Fibroblast of lung (primary cell): ENCODE measurements at places on chromosomes 16 and 17. TPM values are rescaled to one million over a fixed set of nuclear protein-coding genes. Genes with fewer than 3 reads are reported as not detected.

CDH15 gene
- total RNA-seq, result 0.26 and 0.99 TPM in 2 replicates

SLC35G6 gene
- not detected in 2 replicates for total RNA-seq

RNF213 gene
- total RNA-seq, result 130 and 245 TPM in 2 replicates

KRT33A gene
- total RNA-seq, result not detected in 2 replicates

KCNJ12 gene
- 0.66 and 1.5 TPM in 2 replicates for total RNA-seq

MYO1D gene
- 32.1 and 46.6 TPM in 2 replicates for total RNA-seq

SALL1 gene
- total RNA-seq, result under 0.01 and 0.17 TPM in 2 replicates

CHST4 gene
- total RNA-seq, result not detected in 2 replicates

RGS11 gene
- total RNA-seq, result 3.1 and 6.3 TPM in 2 replicates

GPR139 gene
- total RNA-seq, result not detected in 2 replicates

TP53TG3C gene
- total RNA-seq, result not detected in 2 replicates

METRNL gene
- total RNA-seq, result 114 and 120 TPM in 2 replicates

OTOP2 gene
- total RNA-seq, result not detected in 2 replicates

CDRT4 gene
- 0.77 and 2.3 TPM in 2 replicates for total RNA-seq

CCL22 gene
- total RNA-seq, result not detected in 2 replicates

SCNN1G gene
- not detected in 2 replicates for total RNA-seq

SEPTIN12 gene
- not detected in 2 replicates for total RNA-seq

ARL4D gene
- 46.4 and 60.6 TPM in 2 replicates for total RNA-seq

HAPSTR1 gene
- 45.2 and 57.3 TPM in 2 replicates for total RNA-seq

KRTAP3-1 gene
- not detected in 2 replicates for total RNA-seq

RAB37 gene
- total RNA-seq, result 0.26 and 0.66 TPM in 2 replicates

PLA2G10 gene
- total RNA-seq, result not detected in 2 replicates

ABCA8 gene
- total RNA-seq, result 42.6 and 47.2 TPM in 2 replicates

CSF3 gene
- total RNA-seq, result not detected in 2 replicates
